ENCODE measurements at places on chromosomes 6 and 20.

- no peak for DNase-seq
Measured at GRCh38 chr20:61771805-61772350, 293.8 kb downstream of the TAF4 start.

GRCh38 chr6:2966347-2966746 lies 5.0 kb downstream of the SERPINB6 start:
- no peak for DNase-seq

- DNase-seq: no peak
Measured at GRCh38 chr6:69871107-69871506, 4.8 kb downstream of the COL19A1 start.

DNA sequence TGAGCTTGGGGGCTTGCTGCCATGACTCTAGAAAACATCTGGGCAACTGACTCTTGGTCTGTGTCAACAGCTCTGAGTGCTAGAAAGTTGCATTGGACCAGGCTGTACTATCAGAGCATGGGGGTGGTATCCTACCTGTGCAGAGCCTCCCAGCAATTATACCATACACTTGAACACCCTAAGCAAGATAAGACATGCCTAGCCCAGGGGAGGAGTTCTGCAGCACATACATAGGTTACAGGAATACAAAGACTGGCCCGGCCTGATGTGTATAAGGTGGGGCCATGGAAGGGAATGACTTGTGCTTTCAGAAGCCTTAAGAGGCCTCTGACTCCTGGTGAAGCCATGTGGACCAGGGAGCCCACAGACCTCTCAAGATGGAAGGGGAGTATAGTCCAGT lies 11.4 kb upstream of the MOCS1 start:
- no peak for DNase-seq

- no peak for DNase-seq
Measured at GRCh38 chr20:64146936-64147477, 17.2 kb upstream of the MYT1 start.

DNA sequence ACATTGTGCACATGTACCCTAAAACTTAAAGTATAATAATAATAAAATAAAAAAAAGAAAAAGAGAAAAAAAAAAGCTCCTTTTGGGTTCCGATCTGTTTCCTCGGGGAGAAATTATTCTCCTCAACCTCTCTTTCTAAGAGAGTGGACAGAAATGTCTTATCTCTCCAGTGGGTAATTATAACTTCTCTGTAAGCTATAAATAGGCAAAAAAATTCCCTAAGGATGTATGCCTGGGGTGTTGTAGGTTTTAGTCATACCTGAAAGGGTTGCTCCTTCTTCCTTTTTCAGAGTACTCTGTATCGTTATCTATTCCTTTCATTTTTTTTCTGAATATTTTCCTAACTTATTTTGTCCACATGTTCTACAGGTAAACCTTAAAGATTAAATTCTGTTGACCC lies 169.7 kb upstream of the PTPRK start:
- DNase-seq: no peak

GRCh38 chr20:41141153-41141815 lies 3.9 kb downstream of the PLCG1 start:
- no peak for DNase-seq

GRCh38 chr6:13248053-13248452 lies 80.3 kb downstream of the TBC1D7 start:
- no peak for DNase-seq

GRCh38 chr6:88519301-88520016 lies 353.3 kb upstream of the CNR1 start:
- no peak for DNase-seq

DNA sequence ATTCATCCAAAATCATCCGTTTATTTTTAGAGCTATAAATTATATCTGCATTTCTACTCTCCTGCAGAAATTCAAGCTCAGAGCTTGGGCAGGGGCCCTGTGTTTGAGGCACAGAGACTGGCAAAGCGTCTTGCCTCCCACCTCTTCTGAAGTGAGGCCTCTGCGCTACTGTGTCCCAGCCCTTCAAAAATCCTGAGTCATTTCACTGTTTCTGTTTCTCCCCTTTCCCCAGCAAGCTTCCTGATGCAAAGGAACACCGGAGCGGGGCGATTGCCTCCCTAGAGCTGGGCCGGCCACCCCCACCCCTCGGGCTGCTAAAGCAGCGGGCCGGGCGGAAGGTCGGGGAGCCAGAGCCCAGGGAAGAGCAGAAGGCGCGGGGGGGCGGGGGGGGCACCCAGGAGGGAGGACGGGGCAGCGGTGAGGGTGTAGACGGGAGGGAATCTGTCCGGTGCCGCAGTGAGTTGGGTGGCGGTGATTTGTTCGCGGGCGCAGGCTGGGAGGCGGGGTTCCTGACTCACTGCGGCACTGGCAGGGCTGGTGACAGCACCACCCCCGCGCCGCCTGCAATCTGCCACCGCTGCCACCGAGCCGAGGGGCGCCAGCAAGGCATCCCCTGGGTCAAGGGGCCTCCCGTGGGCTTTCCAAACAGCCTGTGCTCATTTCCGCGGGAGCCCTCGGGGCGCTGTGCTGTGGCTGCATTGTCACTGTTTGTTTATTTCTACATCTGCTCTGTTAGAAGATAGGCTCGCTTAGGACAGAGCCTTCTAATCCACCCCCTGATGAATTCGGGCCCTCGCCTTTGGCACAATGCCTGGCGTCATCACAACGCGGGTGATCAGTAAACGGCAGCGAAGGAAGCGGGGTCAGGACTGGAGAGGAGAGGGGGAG lies 46.5 kb upstream of the SNAP25 start:
- DNase-seq: peak; percentile 1

GRCh38 chr6:109095835-109096084 lies 453 bp downstream of the CEP57L1 start:
- DNase-seq: no peak

DNA sequence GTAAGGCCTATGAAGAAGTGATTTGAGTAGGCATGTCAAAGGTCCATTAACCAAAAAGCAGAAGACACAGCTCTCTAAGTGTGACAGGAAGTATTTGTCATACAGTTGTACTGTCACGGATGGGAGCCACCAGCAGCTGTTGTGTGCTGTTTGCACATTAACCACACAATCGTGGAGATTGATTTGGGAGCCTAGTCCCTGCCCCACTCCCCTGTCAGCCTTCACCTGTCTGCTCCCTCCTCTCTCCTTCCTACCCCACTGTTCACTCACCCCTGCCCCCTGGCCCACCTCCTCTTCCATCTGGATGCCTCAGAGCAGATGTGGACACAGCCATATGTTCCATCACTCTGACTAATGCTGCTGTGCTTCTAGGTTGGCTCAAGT lies 124.7 kb upstream of the SPACA1 start:
- DNase-seq: peak; percentile 26

GRCh38 chr6:111817451-111818120 lies 55.7 kb downstream of the FYN start:
- DNase-seq: no peak

DNA sequence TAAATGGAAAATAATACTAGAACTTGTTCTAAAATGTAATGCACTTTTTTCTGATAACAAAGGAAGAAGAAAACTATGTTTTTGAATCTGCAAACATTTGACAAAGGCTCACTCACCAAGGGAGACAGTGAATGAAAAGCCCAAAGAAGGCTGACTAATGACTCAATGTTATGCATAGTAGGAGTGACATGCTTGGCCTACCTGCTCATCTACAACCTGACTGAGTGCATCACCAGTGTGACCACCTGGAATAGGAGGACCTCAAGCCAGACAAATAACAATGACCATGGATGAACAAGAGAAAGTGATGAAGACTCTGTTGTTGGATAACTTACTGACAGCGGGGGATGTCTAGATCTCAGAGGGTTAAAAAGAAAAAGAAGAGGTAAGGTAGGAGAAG lies 157.2 kb downstream of the SIM1 start:
- DNase-seq: no peak

DNA sequence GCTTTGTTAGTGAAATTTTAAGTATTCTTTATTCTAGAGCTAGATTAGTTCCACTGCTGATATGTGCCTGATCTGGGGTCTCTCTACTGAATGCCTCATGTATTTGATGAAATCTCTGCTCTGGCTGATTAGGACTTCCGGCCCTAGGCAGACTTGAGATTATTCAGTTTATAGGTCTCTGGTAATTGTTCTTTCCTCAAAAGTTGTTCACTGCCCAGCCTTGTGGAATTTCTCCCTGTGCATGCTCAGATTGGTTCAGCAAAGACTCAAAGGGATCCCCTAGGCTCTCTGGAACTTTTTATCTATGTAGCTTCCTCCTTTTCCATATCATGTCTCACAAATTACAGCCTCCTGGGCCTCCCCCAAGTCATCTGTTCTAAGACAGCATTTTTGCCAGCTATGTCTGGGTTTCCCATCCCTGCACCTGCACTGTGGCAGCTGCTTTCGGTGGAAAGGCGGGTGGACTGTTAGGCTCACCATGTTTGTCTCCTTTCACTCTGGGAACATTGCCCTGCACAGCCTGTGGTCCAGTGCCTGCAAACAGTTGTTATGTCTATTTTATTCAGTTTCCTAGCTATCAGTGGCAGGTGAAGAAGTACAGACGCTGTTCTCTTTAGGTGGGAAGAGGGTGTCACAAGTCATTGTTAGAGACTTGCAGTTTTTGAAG lies 73.7 kb downstream of the RPP40 start:
- no peak for DNase-seq

DNA sequence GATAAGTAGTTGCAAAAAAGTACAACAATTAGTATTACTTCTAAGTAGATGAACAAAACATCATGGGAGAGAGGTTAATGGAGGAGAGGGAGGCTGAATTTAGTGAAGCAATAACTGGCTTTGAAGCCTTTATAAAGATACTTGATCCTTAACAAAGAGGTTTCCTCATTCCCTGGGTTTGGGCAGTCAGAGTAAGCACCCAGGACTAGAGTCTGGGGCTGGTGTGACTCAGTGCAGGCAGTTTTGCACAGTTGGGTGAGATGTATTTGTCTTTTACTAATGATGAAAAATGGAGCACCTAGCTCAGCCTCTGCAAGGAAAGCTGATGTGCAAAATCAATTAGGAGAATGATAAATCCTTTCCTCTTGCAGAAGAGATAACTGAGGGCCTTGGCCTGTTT lies 11.8 kb upstream of the OPN5 start:
- DNase-seq: no peak

GRCh38 chr6:112879920-112880413 lies 532.8 kb downstream of the RFPL4B start:
- DNase-seq: no peak

GRCh38 chr20:59007665-59008511 lies 834 bp upstream of the CTSZ start:
- DNase-seq: no peak

GRCh38 chr6:157885211-157885788 lies 62.3 kb downstream of the SNX9 start:
- peak; percentile 19 for DNase-seq

DNA sequence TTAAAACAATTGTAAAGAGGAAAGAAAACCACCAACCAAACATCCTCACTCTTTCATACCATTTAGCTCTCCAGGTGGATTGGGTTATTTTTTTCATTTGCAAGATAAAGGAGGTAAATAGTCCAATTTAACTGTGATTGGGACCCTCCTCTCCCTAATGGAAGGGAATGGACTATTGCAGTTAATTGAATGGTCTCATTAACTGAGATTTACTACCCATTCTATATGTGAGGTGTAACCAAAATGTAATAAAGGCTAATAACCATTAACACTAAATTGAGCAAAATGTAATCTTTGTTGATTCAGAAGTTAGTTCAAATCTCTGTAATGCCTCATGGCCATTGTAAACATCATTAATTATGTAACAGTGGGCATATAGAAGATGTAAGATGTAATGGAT lies 105.0 kb downstream of the KLHL32 start:
- DNase-seq: no peak

DNA sequence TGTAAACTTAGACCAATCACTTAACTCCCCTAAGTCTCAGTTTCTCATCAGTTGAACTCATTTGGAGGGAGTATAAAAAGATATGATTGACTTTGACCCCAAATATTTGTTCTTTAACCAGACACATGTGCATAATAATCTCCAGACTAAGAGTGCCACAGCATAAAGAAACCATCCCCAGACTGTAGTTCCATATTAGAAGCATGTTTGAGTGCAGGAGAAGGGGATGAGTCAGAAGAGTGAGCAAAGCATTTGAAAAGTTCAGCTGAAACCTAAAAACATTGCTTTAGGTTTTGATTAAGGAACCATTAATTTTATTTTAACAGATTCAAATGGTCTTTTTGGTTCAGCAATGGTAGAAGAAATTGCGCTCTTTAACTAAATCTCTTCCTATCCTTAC lies 654.8 kb downstream of the UTRN start:
- DNase-seq: no peak

DNA sequence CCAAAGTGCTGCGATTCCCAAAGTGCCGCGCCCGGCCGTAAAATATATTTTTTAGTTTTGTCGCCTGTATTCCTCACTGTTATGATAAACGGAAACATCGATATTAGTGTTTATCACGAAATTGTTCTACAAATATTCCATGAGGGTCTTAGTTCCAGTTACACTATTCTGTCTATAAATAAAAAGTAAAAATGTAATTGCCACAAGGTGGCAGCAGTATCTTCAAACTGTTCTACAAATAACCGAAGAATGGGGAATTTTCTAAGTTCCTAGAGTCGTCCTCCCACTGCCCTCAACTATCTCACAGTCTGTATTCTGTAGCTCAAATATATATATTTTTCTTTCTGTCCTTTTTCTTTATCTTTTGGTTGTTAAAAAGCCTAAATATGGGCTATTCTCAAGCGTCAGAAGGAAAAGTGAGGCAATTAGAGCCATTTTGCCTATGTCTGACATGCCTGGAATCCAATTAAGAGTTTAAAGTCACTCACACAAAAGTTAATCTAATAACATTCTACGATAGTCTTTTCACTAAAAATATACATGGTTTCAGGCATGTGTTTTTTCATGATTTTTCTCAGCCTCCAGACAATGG lies 14.2 kb upstream of the FAM162B start:
- no peak for DNase-seq

DNA sequence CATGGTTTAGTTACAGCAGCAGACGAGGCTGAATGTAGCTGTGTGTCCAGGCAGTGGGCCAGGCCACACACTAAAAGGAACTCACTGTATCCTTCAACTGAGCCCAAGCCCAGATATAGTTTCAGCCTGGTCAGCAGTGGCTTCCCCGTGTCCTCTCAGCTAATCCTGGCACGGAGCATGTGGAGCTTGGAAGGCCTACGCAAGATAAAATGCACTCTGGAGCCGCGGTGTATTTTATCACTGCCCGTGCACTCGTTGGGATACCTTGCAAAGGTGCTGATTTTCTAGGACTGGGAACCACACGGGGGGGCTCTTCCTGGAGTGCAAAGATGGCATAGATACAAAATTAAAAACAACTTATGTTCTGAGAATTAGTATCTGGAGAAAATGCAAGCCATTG lies 48.4 kb upstream of the IYD start:
- no peak for DNase-seq

Data from CD8-positive, alpha-beta T cell (primary cell).